Liver (tissue), 10 donors: ENCODE measurements at places on chromosomes 6 and 20. TPM values are rescaled to one million over a fixed set of nuclear protein-coding genes. Genes with fewer than 3 reads are reported as not detected.

TENT5A gene
- polyA plus RNA-seq, result 9.6 TPM

ENPP1 gene
- polyA plus RNA-seq, result 35.1 TPM

SLCO4A1 gene
- polyA plus RNA-seq, result 1.3 TPM

TSBP1 gene
- not detected for polyA plus RNA-seq

ABHD16B gene
- polyA plus RNA-seq, result not detected

NRN1 gene
- 1.5 TPM for polyA plus RNA-seq

BPIFA1 gene
- polyA plus RNA-seq, result not detected

MRS2 gene
- polyA plus RNA-seq, result 14.5 TPM

LAMA4 gene
- 2.1 TPM for polyA plus RNA-seq

PRPH2 gene
- 0.17 TPM for polyA plus RNA-seq

FANCE gene
- 0.74 TPM for polyA plus RNA-seq

GSTA4 gene
- polyA plus RNA-seq, result 7.9 TPM

KCNB1 gene
- 2.5 TPM for polyA plus RNA-seq

RBPJL gene
- polyA plus RNA-seq, result not detected

LST1 gene
- 15.3 TPM for polyA plus RNA-seq

NCR2 gene
- polyA plus RNA-seq, result not detected

SEMG1 gene
- not detected for polyA plus RNA-seq

KIAA0408 gene
- 0.07 TPM for polyA plus RNA-seq

MCCD1 gene
- not detected for polyA plus RNA-seq

HLA-DOB gene
- 0.67 TPM for polyA plus RNA-seq

DOK5 gene
- polyA plus RNA-seq, result 0.10 TPM

OTOR gene
- not detected for polyA plus RNA-seq

MAFB gene
- polyA plus RNA-seq, result 12.9 TPM

CASS4 gene
- 0.26 TPM for polyA plus RNA-seq

GRM1 gene
- 0.01 TPM for polyA plus RNA-seq

KCNK16 gene
- not detected for polyA plus RNA-seq

COL9A1 gene
- polyA plus RNA-seq, result not detected

ZNF512B gene
- polyA plus RNA-seq, result 10.4 TPM

TINAG gene
- polyA plus RNA-seq, result not detected

FABP7 gene
- not detected for polyA plus RNA-seq

PARD6B gene
- polyA plus RNA-seq, result 5.7 TPM

PLTP gene
- polyA plus RNA-seq, result 22.5 TPM

HNF4A gene
- 52.3 TPM for polyA plus RNA-seq

TP53INP2 gene
- polyA plus RNA-seq, result 14.5 TPM

PRICKLE4 gene
- polyA plus RNA-seq, result 0.98 TPM

SYCP2 gene
- 0.07 TPM for polyA plus RNA-seq

TNXB gene
- 4.4 TPM for polyA plus RNA-seq

BANF2 gene
- polyA plus RNA-seq, result not detected

ELOVL2 gene
- polyA plus RNA-seq, result 16.5 TPM

PPP2R5D gene
- 6.7 TPM for polyA plus RNA-seq

RIPPLY2 gene
- not detected for polyA plus RNA-seq

PLCB1 gene
- 3.7 TPM for polyA plus RNA-seq

PNPLA1 gene
- not detected for polyA plus RNA-seq

TPBG gene
- polyA plus RNA-seq, result 0.80 TPM

CRISP3 gene
- polyA plus RNA-seq, result not detected

MCM3 gene
- polyA plus RNA-seq, result 11.9 TPM

TCP11 gene
- polyA plus RNA-seq, result 0.05 TPM

TSPYL4 gene
- 3.7 TPM for polyA plus RNA-seq

OOEP gene
- 0.06 TPM for polyA plus RNA-seq

POM121L2 gene
- polyA plus RNA-seq, result not detected

SEL1L2 gene
- not detected for polyA plus RNA-seq

ULBP1 gene
- not detected for polyA plus RNA-seq

BPIFB1 gene
- polyA plus RNA-seq, result not detected

GABRR1 gene
- polyA plus RNA-seq, result not detected

GPX5 gene
- polyA plus RNA-seq, result not detected

HTR1B gene
- polyA plus RNA-seq, result not detected

SIRPB1 gene
- 0.80 TPM for polyA plus RNA-seq
